CD4-positive, alpha-beta T cell treated with Interleukin-17A for 1 hour (primary cell): ENCODE measurements at places on chromosomes 6 and 20.
A peak's percentile ranks its signal among the peaks of the same experiment; 100 is the strongest.

DNA sequence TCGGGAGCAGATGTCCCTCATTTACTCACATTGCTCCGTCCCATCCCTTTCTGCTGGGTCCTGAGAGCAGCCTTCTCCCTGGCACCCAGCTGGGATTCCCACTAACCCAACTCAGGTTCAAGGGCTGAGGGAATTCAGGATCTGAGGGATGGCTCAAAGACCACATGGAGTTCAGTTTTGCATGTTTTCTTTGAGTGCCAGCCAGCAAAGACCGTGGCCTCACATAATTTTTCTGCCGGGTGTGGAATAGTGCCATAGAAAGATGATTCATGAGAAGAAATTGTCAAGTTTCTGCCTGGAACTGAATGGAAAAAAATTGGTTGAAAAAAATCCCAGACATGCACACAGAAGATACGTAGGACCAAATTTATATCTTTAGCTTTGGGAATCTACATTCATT lies 168.6 kb downstream of the CD83 start:
- no peak for DNase-seq

- no peak for DNase-seq
Measured at GRCh38 chr6:139308286-139308916, 16.6 kb upstream of the TXLNB start.

DNA sequence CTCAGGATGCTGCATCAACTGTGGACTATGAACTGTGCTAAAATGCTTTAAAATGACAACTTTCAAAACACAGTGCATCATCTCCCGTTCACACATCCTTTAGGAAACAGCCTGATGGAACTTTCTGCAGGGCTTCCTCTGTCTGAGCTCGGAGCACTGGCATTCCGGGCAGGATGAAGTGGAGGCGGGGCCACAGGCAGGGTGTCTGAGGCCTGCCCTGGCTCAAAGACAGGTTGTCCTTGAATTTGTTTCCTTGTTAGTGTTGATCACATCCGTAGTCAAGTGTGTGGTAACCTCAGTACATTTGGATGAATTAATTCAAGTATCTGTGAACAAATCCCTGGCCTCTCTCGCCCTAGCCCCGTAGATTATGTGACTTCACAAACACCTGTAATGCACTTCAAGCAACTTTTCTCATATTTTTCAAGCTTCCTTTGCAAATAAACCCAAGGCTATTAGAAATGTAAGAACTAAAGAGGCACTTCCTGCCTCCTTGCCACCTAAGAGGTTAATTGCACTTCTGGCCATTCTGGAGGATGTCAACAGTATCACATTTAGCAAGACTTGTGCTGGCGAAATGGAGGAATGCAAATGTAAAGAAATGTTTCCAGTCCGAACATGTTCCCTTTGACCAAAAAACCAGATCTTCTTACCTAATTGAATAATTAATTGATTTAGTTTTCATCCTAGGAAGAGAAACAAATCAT lies 3.1 kb downstream of the CD93 start:
- no peak for DNase-seq

DNA sequence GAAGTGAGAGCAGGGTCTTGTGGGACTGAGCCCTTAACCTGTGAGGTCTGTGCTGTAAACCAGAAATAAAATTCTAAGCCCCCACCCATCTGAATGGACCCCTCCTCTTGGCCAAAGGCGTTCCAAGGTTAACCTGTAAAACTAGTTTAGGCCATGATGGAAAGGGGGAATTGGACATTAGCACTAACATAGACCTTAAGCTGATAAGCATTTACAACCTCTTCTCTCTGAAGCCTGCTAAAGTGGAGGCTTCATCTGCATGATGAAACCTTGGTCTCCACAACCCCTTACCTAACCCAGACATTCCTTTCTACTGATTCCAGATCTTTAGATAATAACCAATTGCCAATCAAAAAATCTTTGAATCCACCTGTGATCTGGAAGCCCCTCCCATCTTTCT lies 25.8 kb downstream of the PIGT start:
- no peak for DNase-seq

- DNase-seq = no peak
Measured at GRCh38 chr6:166673309-166673708, 46.3 kb upstream of the RPS6KA2 start.

DNA sequence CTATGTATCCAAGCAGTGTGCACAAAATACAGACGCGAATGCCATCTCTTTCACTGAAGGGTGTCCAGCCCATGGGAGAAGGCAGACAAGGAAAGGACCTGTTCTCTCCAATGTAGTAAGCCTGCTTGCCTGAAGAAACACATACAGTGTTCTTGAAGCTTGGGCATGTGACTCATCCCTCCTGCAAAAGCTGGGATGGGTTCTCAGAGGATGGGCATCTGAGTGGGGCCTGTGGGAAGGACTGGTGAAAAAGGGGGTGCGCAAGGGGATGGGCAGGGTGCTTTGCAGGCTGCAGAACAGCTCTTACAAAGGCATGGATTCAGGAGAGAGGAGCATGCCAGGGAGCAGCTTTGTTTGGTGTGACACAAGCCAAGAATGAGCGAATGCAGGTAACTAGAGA lies 128.1 kb downstream of the FYN start:
- no peak for DNase-seq

- no peak for DNase-seq
Measured at GRCh38 chr20:10659651-10660601, 13.9 kb downstream of the JAG1 start.

DNA sequence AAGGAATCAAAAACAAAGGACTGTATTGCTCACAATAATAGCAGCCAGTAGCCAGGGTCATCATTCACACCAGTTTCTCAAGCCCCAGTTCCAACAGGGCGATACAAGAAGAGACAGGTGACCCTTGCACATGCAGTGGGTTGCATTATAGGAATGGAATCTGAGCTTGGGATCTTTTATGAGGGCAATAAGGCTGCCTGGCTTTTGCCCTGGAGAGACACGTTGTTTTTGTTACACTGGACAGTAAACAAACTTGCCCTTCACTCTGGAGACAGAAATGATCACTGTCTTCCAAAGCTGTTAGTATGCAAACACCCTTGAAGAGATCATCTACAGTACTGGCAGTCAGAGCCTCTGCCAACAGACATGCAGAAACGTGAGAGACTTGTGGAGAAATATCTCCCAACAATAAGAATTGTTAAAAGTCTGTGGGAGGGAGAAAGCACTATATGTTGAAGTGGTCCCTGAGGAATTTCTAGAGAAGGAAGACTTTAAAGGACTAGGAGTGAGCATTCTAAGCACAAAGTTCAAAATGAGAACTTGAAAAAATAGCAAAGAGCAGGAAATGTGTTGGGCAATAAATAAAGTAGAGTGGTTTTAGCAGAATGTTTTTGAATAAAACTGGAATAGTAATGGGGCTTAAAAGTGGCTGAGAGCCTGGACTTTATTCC lies 6.2 kb upstream of the COL12A1 start:
- no peak for DNase-seq

GRCh38 chr6:151067684-151068596 lies 171.8 kb upstream of the AKAP12 start:
- DNase-seq = no peak

GRCh38 chr6:149431905-149432775 lies 32.1 kb downstream of the SUMO4 start:
- peak; percentile 89 for DNase-seq

- no peak for DNase-seq
Measured at GRCh38 chr20:13870170-13870748, 85.4 kb downstream of the NDUFAF5 start.

- no peak for DNase-seq
Measured at GRCh38 chr6:13362412-13362811, 34.1 kb upstream of the TBC1D7 start.

- no peak for DNase-seq
Measured at GRCh38 chr20:23341073-23341472, 9.5 kb upstream of the NXT1 start.

GRCh38 chr6:25899123-25899522 lies 25.1 kb upstream of the SLC17A3 start:
- DNase-seq = no peak

DNA sequence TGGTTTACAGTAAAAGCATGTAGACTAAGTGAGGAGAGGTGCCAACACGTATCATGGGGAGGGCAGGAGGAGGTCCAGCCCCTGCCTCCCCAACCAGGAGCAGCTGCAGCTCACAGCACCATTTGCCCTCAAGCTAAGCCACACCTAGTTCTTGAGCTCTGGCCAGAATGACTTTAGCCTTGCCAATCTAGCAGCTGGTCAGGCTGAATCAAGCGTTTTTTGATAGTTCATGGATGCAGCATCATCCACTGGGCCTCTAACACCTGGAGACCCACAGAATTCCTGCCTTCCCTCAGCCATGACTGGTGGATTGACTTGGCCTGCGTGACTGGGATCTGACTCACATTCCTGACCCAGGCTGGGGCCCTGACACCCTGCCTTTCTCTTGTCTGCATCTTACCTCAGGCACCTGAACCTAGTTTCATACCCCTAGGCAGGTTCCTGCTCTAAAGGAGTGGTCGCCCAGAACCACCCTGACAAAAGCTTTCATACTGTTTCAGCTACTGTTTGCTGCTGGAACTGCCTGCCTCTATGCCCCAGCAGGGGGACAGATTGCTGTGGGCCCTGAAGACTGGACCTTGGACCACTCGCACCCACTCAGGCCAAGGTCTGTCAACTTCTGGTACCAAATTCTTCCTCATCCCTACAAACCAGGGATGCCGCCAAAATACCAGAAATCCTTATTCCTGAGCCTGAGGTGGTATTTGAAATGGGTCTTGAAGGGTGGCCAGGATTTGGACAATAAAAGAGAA lies 122.3 kb downstream of the QRSL1 start:
- no peak for DNase-seq

DNA sequence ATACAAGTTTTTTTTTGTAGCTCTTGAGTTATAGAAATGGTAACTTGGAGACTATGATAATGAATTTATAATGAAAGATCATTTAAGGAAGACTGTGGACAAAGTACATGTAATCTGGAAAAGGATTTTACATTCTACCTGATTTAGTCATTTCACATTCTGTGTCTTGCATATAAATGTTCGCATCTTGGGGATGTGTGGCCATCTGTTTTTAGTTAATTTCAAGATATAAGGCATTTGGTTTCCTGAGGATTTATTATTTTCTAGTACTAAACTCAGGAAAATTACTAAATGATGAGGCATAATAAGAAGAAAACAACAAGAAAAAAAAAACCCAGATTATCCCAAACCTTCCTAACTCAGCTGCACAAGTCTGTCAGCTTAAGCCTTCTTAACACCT lies 112.7 kb upstream of the PRL start:
- DNase-seq = no peak

GRCh38 chr20:33908336-33908735 lies 85.4 kb upstream of the RALY start:
- no peak for DNase-seq

- DNase-seq = peak; percentile 18
Measured at GRCh38 chr6:131062241-131063027, 611 bp downstream of the EPB41L2 start.

- no peak for DNase-seq
Measured at GRCh38 chr6:138882369-138883017, 86.6 kb downstream of the ECT2L start.

DNA sequence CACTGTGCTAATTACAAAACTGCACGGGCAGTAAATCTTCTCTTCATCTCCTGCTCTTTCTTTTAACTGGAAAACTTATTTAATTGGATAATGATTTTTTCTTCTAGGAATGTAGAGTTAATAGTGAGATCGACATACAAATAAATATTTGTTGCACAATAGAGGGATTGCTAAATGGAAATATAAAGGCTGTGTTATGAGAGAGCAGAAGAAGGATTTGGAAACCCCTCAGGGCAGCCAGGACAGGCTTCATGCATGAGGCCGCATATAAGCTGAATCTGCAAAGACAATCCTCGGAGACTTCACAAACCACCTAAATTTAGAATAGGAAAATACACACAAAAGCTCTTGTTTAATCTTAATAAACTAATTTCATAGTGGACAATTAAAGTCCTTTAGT lies 2.9 kb upstream of the TAAR1 start:
- no peak for DNase-seq

DNA sequence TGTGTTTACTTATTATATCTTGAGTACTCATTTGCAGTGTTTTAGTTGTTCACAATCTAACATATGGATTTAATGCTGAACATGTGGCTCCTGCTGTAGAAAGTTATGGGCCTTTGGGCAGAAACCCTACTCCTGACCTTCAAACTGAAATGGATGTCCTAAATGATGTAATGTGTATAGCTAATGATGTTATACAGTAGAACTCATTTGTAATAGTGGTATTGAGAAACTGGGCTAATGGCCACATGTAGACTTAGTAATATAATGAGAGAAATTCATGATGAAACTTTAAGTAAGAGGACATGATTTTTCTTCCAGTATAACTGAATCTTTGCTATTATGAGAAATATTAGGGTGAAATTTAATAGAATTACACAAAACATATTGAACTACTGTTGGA lies 121.3 kb upstream of the PTPRK start:
- no peak for DNase-seq

DNA sequence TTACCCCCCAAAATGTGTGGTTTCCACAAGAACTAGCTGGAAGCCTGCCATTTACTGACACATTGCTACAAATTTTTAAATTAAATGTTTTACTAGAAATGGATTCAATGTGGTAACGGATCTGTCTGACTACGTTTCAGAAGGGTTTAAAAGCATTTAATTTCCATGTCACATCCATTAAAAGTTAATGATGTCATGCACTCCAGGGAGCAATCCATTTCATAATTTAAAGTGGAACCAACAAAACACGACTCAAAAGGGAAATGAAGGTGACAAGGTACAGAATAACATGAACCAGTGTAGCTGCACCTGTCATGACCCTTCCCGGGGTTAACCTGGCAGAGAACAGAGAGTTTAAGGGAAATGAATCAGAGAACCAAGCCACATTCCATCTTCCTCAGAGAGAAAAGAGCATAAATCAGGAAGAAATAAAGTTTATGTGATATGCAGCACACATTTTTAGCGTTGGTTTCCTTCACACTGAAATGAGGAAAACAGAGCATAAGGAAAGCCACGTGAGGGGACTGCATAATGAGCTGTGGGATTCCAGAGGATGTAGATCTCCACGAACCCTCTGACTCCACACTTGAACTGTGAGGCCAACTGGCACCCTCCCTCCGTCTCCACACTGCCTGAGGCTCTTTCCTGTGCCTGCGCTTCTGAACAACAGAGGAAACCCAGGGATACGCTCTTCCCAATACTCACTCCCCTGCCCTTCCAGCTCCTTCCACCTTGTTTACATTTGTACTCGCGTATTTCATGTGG lies 170.3 kb upstream of the AHI1 start:
- no peak for DNase-seq

- no peak for DNase-seq
Measured at GRCh38 chr6:42453654-42454427, 2.1 kb upstream of the TRERF1 start.
